ENCODE measurements at places on chromosomes 16 and 17.
A peak's percentile ranks its signal among the peaks of the same experiment; 100 is the strongest.

GRCh38 chr17:5571281-5571680 lies 13.0 kb downstream of the NLRP1 start:
- DNase-seq: peak; percentile 50

DNA sequence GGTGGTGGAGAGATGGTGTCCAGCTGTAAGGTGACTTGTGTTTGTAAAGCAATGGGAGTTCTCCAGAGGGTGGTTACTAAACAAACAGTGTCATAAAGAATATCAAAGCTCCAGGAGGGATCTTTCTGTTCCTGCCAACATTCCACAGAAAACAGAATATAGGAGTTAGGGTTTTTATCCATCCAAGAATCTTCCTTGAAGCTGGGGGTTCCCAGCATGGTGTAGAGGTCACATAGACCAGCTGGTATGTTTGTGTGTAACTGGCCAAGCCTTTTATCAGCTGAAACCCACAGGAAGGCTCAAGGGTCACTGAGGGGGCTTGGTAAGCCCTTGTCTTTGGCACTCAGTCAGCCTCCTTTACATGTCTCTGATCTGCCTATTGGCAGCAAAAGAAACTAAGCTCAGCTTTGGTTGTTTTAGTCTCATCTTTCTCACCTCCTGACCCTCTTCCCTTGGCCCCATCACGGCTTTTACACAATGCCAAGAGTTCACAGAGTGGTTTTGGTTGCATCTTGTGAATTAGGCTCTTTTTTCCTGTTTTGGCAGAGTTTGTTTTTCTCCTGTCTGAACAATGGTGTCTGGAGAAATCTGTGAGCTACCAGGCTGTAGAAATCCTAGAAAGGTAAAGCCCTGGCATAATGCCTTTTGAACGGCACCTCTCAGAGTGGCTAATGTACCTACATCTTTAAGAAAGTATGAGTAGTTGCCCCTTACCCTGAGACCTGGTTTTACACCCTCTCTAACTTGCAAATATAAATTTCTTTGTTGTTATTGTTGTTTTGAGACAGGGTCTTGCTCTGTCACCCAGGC lies 4.6 kb downstream of the CNTD1 start:
- DNase-seq: no peak

- no peak for DNase-seq
Observed at GRCh38 chr17:57940653-57941329, 14.4 kb downstream of the CUEDC1 start.

- DNase-seq: no peak
Observed at GRCh38 chr17:82031885-82032627, 578 bp downstream of the RAC3 start.

- no peak for DNase-seq
Observed at GRCh38 chr17:28570716-28571360, 486 bp downstream of the PIGS start.

Measured in AG10803 (cell line).